ENCODE measurements at places on chromosomes 6 and 20.

DNA sequence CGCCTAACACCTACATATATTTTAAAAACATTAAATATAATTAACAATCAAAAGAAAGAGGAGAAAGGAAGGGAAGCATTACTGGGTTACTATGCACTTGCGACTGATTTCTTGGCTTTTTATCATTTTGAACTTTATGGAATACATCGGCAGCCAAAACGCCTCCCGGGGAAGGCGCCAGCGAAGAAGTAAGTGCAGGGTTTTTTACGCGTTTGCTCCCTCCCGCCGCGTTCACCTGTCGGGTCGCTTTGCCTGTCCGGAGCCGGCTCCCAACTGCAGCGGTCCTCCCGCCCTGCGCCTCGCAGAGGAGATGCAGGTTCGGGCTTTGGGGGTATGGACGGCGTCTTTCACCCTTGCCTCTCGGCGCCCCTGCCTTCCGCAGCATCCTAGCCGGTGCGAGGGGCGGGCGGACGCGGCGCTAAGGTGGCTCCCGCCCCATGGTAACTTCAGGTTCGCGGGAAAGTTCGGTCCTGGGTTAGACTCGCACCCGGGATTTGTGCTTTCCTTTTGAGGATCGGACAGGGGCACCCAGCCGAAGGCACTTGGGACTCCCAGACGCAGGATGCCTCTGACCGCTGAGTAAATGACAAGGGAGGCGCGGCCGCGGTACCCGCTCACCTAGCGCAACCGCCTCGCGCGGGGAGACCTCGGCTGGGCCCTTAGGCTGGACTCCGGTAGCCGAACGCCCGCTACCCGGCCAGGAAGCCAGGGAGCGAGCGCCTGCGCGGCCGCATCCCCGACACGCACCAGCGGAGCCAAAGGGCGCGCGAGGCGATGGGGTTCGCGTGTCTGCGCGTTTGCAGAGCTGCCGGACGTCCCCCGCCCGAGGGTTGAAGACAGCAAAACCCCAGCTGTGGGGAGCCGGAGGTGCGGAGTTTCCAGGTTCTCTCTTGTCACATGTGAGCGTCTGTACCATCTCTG, 891 bp downstream of the RSPO3 start:
- no peak for DNase-seq

- DNase-seq, result no peak
Observed at GRCh38 chr6:72524011-72524645, 97.7 kb upstream of the KCNQ5 start.

DNA sequence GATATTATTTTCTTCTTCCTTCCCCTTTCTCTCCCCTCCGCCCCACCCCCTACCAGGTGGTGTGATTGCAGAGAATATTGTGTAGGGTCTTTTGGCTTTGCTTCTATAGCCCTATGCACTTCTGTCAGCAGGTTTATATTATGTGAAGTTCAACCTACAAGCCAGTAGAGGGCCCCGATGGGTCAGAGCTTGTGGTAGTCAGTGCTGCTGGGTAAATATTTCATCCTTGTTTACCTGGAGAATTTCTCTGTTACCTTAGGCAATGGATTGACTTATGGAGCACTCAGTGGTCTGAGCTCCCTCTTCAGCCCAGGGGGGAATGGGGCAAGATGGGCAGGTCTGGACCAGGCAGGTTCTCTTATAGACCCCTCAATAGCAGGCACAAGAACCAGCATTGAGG, 720.9 kb downstream of the GRIK2 start:
- DNase-seq, result no peak

- DNase-seq, result no peak
Observed at GRCh38 chr20:21324126-21324525, 21.0 kb downstream of the XRN2 start.

GRCh38 chr6:4018171-4018923, 60.6 kb downstream of the FAM217A start:
- peak; percentile 96 for DNase-seq

DNA sequence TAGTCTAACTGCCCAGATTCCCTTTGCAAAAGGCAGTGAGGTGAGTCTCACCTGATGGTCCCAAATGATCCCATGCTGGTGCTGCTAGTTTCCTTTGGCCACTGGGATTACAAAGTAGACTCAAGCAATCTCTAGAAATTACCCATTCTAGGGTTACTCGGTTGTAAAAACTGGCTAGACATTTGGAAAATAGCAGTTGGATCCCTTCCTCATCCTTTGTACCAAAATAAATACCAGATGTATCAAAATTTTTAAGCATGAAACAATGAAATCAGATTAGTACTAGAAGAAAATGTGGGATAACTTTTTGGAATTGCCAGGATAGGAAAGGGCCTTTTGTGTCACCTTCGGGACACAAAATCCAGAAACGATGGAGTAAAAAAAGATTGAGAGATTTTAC, 112.9 kb upstream of the TOP1 start:
- no peak for DNase-seq

- DNase-seq, result no peak
Observed at GRCh38 chr6:149372062-149372461, 28.0 kb upstream of the SUMO4 start.

- DNase-seq, result peak; percentile 36
Observed at GRCh38 chr6:22334778-22335177, 37.9 kb upstream of the PRL start.

GRCh38 chr6:144292372-144292771, 7.2 kb downstream of the UTRN start:
- DNase-seq, result no peak

- no peak for DNase-seq
Observed at GRCh38 chr6:90338409-90338808, 41.8 kb upstream of the BACH2 start.

DNA sequence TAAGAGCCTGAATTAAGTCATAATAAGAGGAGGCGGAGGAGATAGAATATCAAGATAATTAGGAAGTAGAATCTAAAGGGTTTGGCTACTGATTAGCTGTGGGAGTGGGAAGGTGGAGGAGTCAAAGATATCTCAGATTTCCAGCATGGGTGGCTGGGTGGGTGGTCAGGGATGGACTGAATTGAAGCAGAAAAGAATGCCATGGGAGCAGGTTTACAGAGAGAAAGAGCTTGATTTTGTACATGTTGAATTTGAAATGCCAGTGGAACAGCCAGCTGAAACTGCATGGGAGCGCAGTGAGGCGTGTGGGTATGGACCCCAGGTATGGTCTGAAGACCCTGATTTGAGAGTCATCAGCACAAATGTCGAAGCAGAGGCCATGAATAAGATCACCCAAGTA, 1.4 kb upstream of the HLA-DMA start:
- DNase-seq, result no peak

DNA sequence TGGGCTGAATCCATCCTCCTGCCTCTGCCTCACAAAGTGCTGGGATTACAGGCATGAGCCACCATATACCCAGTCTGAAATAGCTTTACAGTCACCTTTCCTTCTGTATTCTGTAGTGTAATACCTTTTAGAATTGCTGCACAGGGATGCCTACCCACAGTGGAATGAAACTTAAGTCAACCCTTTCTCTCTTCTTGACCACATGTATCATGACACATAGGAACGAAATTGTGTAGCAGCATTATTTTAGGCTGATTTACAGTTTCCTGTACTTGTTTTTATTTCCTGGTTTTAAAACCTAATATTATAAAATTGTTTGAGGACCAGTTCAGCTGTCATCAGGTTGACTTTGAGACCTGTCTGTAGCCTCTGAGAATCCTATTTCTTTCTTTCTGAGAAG, 297.8 kb downstream of the ZFAND3 start:
- DNase-seq, result no peak

DNA sequence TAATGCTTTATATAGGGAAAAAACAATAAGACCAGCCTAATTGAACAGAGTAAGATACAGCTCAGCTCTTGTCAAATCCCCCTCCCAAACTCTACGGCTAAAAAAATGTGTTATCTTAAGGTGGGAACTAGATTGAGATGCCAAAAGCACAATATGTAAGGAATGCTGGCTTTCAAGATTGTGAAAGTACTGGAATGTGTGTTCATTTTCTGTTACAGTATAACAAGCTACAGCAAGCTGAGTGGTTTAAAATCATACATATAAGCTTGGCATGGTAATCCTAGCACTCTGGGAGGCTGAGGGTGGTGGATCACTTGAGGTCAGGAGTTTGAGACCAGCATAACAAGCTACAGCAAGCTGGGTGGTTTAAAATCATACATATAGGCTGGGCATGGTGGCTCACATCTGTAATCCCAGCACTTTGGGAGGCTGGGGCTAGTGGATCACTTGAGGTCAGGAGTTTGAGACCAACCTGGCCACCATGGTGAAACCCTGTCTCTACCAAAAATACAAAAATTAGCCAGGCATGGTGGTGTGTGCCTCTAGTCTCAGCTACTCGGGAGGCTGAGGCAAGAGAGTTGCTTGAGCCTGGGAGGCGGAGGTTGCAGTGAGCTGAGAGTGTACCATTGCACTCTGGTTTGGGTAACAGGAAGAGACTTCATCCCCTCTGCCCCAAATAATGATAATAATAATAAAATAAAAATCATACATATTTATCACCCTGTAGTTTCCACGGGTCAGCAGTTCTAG, 297.7 kb downstream of the DOK5 start:
- no peak for DNase-seq

- no peak for DNase-seq
Observed at GRCh38 chr6:79302341-79302740, 67.9 kb upstream of the HMGN3 start.

GRCh38 chr6:63516186-63516944, 55.9 kb upstream of the LOC128125822 start:
- no peak for DNase-seq

DNA sequence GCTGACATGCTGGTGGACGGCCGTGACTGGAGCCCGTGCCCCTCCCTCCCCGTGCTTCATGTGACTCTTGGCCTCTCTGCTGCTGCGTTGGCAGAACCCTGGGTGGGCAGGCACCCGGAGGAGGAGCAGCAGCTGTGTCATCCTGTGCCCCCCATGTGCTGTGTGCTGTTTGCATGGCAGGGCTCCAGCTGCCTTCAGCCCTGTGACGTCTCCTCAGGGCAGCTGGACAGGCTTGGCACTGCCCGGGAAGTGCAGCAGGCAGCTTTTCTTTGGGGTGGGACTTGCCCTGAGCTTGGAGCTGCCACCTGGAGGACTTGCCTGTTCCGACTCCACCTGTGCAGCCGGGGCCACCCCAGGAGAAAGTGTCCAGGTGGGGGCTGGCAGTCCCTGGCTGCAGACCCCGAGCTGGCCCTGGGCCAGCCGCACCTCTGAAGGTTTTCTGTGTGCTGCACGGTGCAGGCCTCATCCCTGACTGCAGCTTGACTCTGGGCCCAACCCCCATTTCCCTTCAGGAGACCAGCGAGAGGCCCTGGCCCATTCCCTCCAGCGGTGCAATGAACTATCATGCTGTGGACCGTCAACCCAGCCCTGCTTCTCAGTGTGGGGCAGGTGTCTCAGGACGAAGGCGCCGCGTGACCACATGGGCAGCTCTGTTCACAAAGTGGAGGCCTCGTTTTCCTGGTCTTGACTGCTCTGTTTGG, 8.1 kb downstream of the NPBWR2 start:
- DNase-seq, result no peak

DNA sequence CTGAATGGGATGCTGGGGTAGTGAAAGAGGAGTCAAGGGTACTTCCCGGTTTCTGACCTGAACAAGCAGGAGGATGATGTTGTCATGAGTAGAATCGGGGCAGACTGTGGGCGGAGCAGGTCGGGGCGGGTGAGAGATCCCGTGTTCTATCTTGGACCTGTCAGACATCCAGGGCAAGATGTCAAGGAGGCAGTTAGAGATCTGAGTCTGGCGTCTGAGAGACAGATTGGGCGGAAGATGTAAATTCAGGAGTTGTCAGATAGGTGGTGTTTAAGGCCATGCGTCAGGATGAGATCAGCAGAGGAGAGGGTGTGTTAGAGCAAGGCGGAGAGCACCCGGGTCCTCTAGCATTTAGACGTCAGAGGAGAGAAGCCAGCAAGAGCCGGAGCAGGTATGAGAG, 115.5 kb downstream of the DLGAP4 start:
- DNase-seq, result no peak

GRCh38 chr6:70028246-70028645, 161.9 kb downstream of the COL19A1 start:
- no peak for DNase-seq

DNA sequence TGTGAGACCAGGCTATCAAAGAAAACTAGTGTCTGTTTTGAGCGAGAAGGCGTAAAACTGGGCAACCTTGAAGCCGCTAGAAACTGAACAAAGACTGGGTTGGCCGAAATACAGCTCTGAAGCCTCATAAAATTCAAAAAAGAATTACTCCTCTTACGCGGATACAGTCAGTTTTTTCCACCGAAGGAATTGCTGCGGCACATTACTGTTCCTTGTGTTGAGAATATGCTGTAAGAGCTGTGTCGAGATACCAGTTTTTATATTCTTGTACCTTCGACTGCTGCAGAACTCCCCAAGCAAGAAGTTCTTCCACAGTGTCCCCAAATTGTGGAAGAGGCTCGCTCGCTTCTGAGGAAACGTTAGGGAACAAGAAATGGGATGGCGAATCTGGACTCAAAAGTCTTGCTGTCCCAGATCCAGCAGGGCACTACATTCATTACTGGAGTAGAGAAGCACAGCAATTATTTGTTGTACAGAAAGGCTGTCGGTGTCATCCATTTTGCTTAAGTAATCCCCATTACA, 523 bp upstream of the COX7A2 start:
- no peak for DNase-seq

GRCh38 chr20:23148731-23149570, 62.8 kb upstream of the CD93 start:
- DNase-seq, result no peak

GRCh38 chr6:73898599-73898998, 202.6 kb downstream of the CD109 start:
- DNase-seq, result no peak

DNA sequence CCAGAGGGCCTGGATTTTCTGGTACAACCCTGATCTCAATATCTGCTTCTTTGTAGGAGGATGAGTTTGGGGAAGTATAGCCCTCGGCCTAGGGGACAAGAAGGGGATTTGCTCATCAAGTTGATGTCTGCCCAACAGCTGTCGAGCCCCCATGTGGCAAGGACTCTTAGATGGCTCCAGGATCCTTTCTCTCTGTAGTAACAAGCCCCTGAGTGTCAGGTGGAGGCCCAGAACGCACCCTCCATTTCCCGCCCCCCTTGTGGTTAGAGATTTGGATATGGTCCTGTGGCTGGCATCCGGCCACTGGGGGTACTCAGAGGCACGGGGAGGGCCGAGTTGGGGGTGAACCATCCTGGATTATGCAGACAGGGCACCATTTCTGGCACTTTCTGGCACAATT, 50.1 kb downstream of the CTCFL start:
- DNase-seq, result no peak

GRCh38 chr6:163249651-163250101, 164.8 kb upstream of the QKI start:
- DNase-seq, result no peak

DNA sequence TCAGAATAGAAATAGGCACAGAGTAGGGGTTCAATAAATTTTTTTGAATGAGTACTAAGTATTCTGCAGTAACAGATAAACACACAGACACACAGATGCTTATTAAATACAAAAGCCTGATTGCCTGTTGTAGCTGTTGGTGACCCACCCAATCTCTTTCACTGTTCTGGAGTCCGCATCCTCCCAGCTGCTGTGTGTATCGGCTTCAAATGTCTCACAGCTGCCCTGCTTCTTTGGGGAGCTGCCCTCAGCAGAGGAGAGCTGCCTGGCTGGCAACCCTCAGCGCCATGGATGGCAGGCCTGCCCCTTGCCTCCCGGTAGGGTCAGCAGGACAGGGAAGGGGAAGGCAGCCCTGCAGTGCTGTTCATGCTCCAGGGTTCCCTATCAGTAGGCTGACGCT, 85.9 kb upstream of the PRND start:
- no peak for DNase-seq
